Lower leg skin (tissue), 4 donors: ENCODE measurements at places on chromosomes 16 and 17. TPM values are rescaled to one million over a fixed set of nuclear protein-coding genes. Genes with fewer than 3 reads are reported as not detected.

Gene ADAD2
- 1.2 TPM for total RNA-seq

Gene ABCA10
- 2.4 TPM for total RNA-seq

Gene ZNF594
- 2.4 TPM for total RNA-seq

Gene ADAT1
- 36.5 TPM for total RNA-seq

Gene C17orf50
- total RNA-seq = not detected

Gene PLCG2
- 7.0 TPM for total RNA-seq

Gene APOBR
- total RNA-seq = 1.8 TPM

Gene CTRB1
- total RNA-seq = not detected

Gene EMC6
- 13.8 TPM for total RNA-seq

Gene CALCOCO2
- total RNA-seq = 109 TPM

Gene TBX2
- 6.2 TPM for total RNA-seq
